ENCODE measurements at places on chromosomes 11 and 22. TPM values are rescaled to one million over a fixed set of nuclear protein-coding genes. Genes with fewer than 3 reads are reported as not detected.

The USH1C gene
- 13.2 TPM for total RNA-seq

The RAB3IL1 gene
- 17.0 TPM for total RNA-seq

- no peak for DNase-seq
These were observed 12.6 kb upstream of the VSIG10L2 start for GRCh38 chr11:125933030-125933813.

DNA sequence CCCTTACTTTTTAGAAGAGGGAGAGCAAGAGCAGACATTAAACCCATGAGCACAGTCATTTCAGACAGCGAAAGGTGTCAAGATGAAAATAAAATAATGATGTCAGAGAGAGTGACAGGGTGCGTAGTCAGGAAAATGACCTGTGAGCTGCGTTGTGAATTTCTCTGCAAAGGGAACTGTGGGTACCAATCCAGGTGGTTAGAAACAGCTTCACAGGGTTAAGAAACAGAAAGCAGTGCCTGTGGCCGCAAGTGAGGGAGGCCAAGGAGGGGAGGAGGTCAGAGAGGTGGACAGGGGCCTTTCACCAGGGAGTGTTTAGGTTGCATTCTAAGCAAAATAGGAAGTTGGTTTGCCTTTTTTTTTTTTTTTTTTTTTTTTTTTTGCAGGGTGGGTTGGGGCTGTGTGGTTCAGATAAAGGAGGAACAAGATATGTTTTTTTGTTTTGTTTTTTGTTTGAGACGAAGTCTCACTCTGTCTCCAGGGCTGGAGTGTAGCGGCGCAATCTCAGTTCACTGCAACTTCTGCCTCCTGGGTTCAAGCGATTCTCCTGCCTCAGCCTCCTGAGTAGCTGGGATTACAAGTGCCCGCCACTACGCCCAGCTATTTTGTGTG is 7.9 kb downstream of the TIGD3 start:
- no peak for DNase-seq

DNA sequence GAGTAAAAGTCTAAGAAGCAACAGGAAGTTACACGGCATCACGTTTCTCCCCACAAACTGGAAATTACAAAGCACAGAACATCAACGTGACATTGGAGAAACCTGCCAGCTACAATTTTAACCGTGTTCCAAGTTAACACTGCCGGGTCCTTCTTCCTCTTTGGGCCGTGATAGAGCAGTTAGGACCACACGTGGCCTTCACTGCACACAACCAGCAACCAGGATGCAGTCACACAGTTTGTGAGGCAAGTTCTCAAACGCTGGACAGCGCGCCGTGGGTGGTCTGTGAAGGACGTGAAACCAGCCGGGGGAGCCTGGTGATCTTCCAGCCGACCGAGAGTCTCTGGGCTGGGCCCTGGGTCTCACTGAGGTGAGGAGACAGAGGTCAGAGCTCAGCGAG is 14.6 kb downstream of the C11orf21 start:
- no peak for DNase-seq

- no peak for DNase-seq
These were observed 16.7 kb downstream of the TAB1 start for GRCh38 chr22:39416319-39416718.

- no peak for DNase-seq
These were observed 5.1 kb downstream of the EFEMP2 start for GRCh38 chr11:65867284-65868071.

GRCh38 chr11:2827256-2827655 is 58.3 kb downstream of the CDKN1C start:
- DNase-seq: no peak
